Islet precursor cell (in vitro differentiated cells): ENCODE measurements at places on chromosomes 2 and 18.

- DNase-seq: no peak
Observed at GRCh38 chr2:219961947-219962498, 334.6 kb downstream of the SLC4A3 start.

- no peak for DNase-seq
Observed at GRCh38 chr2:234476766-234477165, 20.1 kb downstream of the ARL4C start.

- peak; percentile 74 for DNase-seq
Observed at GRCh38 chr2:63792530-63792929, 49.2 kb upstream of the UGP2 start.

GRCh38 chr2:120945832-120946499 is 210.3 kb downstream of the GLI2 start:
- peak; percentile 67 for DNase-seq

DNA sequence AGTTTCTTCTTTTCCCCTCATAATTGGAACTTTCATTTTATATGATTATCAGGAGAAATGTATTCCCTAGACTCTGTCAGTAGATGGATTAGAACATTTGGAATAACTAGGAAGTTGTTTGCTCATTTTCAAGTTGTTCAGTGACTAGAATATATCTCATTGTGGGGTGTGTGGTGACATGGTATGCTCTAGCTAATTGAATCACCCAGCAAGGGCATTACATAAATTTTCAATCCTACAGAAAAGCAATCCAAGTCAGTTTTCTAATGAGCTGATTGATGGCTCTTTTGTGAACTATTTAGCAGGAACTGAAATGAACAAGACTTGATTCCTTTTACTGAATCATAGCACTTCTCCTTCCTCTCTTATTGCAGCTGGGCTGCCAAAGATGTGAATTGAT is 461.4 kb downstream of the TGIF1 start:
- no peak for DNase-seq
